HFFc6 (cell line): ENCODE measurements at places on chromosomes 11 and 22. TPM values are rescaled to one million over a fixed set of nuclear protein-coding genes. Genes with fewer than 3 reads are reported as not detected.

GRCh38 chr11:62487738-62488551 is 58.7 kb downstream of the AHNAK start:
- H3K27me3 ChIP-seq = peaks cover 2% of the 10 kb centered on the region
- H3K4me1 ChIP-seq = peaks cover 26% of the 10 kb centered on the region
- H3K4me3 ChIP-seq = no peak overlapping the region
- H3K27ac ChIP-seq = no peak overlapping the region
- no peak for DNase-seq
- no peaks in the 10 kb centered on the region for H3K36me3 ChIP-seq

GRCh38 chr11:2386591-2386990 is 9.5 kb downstream of the CD81 start:
- no peak for DNase-seq
- peaks cover 70% of the 10 kb centered on the region for H3K4me1 ChIP-seq
- H3K27ac ChIP-seq = peak overlapping the region; percentile 87
- H3K4me3 ChIP-seq = no peak overlapping the region
- peaks cover 4% of the 10 kb centered on the region for H3K27me3 ChIP-seq

GRCh38 chr11:124934862-124935547 is 842 bp downstream of the HEPACAM start:
- peaks cover 22% of the 10 kb centered on the region for H3K4me1 ChIP-seq
- no peak overlapping the region for H3K4me3 ChIP-seq
- peak; percentile 78 for DNase-seq
- H3K27me3 ChIP-seq = no peaks in the 10 kb centered on the region; the same call in 1 of the 2 replicates

- no peak overlapping the region for H3K4me3 ChIP-seq
- H3K4me1 ChIP-seq = peaks cover 4% of the 10 kb centered on the region; the same call in 1 of the 2 replicates
- peak; percentile 63 for DNase-seq
- H3K27ac ChIP-seq = no peak overlapping the region
Observed at GRCh38 chr11:74739546-74740270, 8.5 kb upstream of the CHRDL2 start.

GRCh38 chr22:46604306-46604690 is 15.9 kb upstream of the GRAMD4 start:
- DNase-seq = no peak
- peaks cover 9% of the 10 kb centered on the region for H3K4me1 ChIP-seq
- no peak overlapping the region for H3K27ac ChIP-seq
- no peaks in the 10 kb centered on the region for H3K36me3 ChIP-seq
- peak overlapping the region; percentile 35 for H3K4me3 ChIP-seq

Gene OTOG
- not detected in 2 replicates for total RNA-seq

Gene LINC01488
- total RNA-seq = not detected in 3 replicates

DNA sequence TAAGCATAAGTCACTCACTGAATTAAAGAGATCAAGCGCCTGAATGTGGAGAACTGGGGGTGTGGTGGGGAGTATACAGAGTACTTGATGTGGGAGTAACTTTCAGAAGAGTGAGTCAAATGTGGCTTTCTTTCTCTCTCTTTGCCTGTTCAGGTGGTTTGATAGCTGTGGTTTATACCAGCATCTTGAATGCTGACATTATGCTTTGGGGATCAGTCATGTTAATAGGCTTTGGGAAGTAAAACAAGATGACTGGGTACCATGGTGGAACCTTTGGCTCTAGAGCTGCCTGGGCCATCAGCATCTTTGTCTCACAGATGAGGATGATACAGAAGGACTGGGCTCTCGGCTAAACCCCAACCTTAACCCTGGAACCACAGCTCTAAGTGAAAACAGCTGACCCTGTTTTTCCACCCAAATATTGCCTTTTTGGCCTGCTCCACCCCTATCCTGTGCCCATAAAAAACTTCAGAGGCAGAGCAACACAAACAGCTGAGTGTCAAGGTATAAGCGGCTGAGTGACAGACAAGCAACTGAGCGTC is 58.2 kb upstream of the GNAZ start:
- no peaks in the 10 kb centered on the region for H3K36me3 ChIP-seq
- peaks cover 21% of the 10 kb centered on the region for H3K27me3 ChIP-seq
- no peaks in the 10 kb centered on the region for H3K4me1 ChIP-seq
- H3K27ac ChIP-seq = no peak overlapping the region

GRCh38 chr22:22037740-22038139 is 55.2 kb upstream of the TOP3B start:
- H3K4me1 ChIP-seq = peaks cover 15% of the 10 kb centered on the region
- peaks cover 16% of the 10 kb centered on the region for H3K27me3 ChIP-seq
- no peak overlapping the region for H3K27ac ChIP-seq
- H3K36me3 ChIP-seq = no peaks in the 10 kb centered on the region

- H3K4me1 ChIP-seq = no peaks in the 10 kb centered on the region
- H3K27ac ChIP-seq = no peak overlapping the region
- H3K36me3 ChIP-seq = no peaks in the 10 kb centered on the region; the same call in 1 of the 2 replicates
Observed at GRCh38 chr22:43448048-43448447, 36.2 kb downstream of the MPPED1 start.

GRCh38 chr11:28086569-28086968 is 21.4 kb downstream of the KIF18A start:
- H3K4me3 ChIP-seq = no peak overlapping the region
- peak; percentile 73 for DNase-seq
- H3K36me3 ChIP-seq = peaks cover 40% of the 10 kb centered on the region
- peak overlapping the region; percentile 76 for H3K27ac ChIP-seq
- H3K27me3 ChIP-seq = no peaks in the 10 kb centered on the region
